ENCODE measurements at places on chromosomes 5 and 9. TPM values are rescaled to one million over a fixed set of nuclear protein-coding genes. Genes with fewer than 3 reads are reported as not detected.

TRIM7 gene
- total RNA-seq, result 3.0 TPM

MARCHF6 gene
- 228 TPM for total RNA-seq

GABBR2 gene
- total RNA-seq, result 45.3 TPM

TAF11L10 gene
- total RNA-seq, result not detected

FABP6 gene
- not detected for total RNA-seq

All from cerebellum (tissue), 4 donors.